Activated CD8-positive, alpha-beta memory T cell treated with anti-CD3 and anti-CD28 coated beads for 1 hour (primary cell): ENCODE measurements at places on chromosomes 12 and 14.

DNA sequence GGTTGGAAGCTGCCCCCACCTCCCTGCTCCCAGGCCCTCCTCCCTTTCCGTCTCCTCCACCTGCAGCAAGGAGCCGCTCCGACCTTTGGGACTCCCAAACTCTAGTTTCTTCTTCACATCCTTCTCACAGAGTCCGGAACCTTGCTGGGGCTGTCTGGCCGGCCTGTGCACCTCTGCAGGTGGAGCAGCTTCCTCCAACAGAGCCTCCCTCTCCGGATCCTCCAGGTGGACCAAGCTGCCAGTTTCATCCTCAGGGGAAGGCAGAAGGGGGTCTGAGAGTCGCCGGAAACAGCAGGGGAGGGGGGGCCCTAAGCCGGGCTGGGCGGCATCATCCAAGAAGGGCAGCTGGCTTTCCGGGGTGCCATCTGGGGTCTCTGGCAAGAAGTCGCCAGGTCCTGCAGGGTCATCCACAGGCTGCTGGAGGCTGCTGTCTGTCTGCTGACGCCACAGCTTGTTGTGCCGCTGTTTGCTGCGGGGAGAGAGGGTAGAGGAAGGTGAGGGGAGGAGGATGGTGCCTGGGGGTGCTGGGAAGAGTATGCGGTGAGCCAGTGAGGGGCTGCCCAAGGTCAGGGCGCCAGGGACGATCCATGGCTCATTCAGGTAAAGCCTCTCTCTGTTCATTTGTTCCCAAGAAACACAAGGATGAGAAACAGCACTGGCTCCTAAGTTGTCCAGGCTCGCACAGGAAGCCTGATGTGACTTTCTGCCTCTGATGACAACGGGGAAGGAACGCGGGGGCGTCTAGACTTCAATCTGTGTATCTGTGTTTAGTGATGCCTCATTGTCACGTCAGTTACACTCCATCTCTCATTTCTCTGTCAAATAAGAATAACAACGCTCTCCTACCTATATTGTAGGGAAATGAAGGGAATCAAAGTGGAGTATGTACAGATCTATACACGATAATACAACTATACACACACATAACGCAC is 61.3 kb upstream of the CORO1C start:
- DNase-seq: no peak

DNA sequence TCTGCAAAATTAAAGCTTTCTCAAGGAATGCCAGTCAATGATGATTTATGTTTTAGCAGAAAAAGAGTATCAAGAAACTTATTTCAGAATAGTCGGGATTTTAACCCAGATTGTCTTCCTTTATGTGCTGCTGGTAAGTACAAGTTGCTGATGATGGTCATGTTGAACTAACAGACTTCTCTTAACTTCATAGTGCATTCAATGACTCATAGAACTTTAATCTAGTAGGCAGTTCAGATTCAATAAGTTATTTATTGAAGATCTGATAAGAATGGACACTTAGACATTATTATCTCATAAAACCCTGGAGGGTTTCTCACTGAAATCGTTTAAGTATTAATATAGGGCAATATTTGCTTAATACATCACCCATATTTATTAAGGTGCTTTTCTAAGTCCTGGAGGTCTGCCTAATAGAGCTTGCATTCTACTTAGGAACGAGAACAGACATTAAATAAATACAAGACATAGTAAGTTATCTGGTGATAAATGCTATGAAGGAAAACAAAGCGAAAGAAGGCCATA is 33.8 kb downstream of the TOGARAM1 start:
- DNase-seq: no peak

DNA sequence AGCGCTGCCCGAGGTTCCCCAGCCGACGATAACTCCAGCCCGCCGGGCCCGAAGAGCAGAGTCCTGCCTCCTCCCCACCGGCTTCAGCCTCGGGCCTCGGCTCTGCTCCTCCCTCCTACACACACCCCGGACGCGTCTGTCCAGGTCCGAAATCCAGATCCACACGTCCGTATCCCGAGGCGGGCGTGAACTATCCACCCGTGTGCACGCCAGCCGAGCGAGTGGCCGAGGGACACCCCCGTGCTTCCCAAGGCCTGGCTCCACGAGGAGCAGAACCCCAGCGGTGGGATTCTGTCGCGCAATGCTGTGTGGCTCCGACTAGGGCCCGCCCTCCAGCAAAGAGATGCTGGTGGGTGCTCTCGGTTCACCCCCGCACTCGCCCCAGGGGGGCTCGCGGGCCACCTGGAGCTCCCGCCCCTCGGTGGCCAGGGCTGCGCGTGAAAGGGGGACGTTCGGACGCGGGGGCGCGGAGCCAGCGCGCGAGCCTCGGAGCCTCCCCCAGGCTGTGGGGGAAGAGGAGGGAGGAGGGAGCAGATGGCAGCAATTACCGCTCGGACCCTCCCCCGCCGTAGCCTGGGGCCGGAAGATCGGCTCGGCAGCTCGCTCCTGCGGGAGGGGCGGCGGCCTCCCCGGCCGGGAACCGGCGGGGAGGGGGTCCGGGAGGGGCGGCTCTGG is 18.9 kb upstream of the ANKRD33 start:
- no peak for DNase-seq

GRCh38 chr14:71119075-71119474 is 211.8 kb downstream of the PCNX1 start:
- DNase-seq: no peak

GRCh38 chr14:88902850-88903249 is 78.4 kb downstream of the TTC8 start:
- DNase-seq: no peak
